H54 (cell line): ENCODE measurements at places on chromosomes 6 and 20.

GRCh38 chr20:3993109-3993508 lies 22.2 kb downstream of the RNF24 start:
- DNase-seq, result no peak

- DNase-seq, result no peak
These were observed 66.6 kb downstream of the PREX1 start for GRCh38 chr20:48761023-48761785.

DNA sequence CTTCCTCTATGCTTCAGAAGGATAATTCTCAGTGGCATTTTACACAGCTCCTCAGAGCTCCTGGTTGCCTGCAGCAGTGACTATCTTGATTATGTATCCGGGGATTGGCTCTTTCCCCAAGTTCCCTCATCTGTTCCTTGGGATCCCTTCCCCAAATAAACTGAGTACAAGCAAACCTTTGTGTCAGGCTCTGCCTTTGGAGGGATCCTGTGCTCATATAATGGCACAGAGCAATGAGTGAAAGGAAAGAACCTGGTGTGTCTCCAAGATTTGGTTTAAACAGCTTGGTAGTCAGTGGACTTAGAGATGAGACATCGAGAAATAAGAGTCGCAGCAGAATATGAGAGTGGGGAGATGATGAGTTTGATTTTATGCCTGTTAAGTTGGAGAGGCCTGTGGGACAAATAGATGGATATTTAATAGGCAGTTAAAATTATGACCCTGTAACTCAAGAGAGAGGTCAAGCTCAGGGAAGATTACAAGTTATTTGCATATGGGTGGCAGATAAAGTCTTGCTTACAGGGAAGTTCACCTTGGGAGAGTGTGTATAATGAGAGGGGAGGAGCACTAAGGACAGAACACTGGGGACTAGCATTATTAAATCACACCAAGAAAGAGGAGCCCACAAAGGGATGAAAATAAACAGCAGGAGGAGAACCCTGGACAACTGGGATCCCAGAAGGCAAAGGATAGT lies 44.1 kb upstream of the GCLC start:
- DNase-seq, result no peak

DNA sequence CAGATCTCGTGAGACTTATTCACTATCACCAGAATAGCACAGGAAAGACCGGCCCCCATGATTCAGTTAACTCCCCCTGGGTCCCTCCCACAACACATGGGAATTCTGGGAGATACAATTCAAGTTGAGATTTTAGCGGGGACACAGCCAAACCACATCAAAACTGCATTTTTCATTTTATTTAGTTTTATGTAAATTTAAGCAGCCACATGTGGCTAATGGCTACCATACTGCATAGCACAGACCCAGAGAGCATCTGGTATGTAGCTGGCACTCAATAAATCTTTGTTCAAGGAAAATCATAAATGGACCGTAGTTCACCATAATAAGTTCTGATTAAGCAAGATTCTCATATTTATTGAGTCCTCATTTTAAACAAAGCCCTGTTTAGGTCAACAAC lies 15.3 kb downstream of the GFOD1 start:
- no peak for DNase-seq

GRCh38 chr20:5448449-5449118 lies 131.8 kb upstream of the PROKR2 start:
- DNase-seq, result peak; percentile 40

DNA sequence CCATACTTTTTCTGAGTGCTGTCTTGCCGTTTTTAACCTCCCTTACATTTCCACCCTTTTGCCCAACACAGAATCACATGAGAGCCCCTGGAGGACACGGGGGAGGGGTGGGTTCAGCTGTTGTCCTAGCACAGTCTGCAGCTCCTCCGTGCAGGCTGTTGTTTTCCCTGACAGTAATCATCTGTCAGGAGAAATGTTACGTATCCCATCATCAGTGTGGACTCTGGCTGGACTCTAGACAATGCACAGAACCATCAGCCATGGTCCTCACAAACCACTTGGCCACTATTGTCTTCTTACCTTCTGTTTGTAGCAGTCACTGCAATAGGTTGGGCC lies 92.1 kb downstream of the RIN2 start:
- DNase-seq, result no peak

DNA sequence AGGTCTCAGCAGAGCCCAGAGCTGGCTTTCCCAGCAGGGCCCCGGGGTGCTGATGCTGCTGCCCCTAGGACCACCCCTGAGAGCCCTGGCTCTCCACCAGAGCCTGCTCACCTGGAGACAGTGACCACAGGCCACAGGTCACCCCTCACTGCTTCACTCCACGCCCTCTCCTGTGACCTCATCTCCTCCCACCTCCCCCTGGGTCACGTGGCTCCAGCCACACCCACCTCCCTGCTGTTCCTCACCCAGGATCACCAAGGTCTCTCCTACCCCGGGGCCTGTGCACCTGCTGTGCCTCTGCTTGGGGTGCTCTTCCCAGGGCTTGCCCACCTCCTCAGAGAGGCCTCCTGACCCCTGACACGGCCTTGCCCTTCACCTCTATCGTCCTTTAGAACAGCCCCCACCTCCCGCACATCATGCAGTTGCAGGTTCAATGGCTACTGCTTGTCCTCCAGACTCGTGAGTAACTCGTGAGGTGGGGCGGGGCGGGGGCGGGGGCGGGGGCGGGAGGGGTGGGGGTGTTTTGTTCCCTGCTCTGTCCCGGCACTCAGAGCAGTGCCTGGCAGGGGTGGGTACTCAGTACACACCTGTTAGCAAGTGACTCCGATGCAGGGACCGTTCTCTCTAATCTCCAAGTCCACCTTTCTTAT lies 468.0 kb downstream of the PREX1 start:
- no peak for DNase-seq
